ENCODE measurements at places on chromosomes 12 and 14.

- DNase-seq = no peak
Observed at GRCh38 chr14:23049011-23049410, 7.0 kb downstream of the PSMB11 start.

- DNase-seq = peak; percentile 52
Observed at GRCh38 chr14:55129428-55130195, 560 bp downstream of the LGALS3 start.

DNA sequence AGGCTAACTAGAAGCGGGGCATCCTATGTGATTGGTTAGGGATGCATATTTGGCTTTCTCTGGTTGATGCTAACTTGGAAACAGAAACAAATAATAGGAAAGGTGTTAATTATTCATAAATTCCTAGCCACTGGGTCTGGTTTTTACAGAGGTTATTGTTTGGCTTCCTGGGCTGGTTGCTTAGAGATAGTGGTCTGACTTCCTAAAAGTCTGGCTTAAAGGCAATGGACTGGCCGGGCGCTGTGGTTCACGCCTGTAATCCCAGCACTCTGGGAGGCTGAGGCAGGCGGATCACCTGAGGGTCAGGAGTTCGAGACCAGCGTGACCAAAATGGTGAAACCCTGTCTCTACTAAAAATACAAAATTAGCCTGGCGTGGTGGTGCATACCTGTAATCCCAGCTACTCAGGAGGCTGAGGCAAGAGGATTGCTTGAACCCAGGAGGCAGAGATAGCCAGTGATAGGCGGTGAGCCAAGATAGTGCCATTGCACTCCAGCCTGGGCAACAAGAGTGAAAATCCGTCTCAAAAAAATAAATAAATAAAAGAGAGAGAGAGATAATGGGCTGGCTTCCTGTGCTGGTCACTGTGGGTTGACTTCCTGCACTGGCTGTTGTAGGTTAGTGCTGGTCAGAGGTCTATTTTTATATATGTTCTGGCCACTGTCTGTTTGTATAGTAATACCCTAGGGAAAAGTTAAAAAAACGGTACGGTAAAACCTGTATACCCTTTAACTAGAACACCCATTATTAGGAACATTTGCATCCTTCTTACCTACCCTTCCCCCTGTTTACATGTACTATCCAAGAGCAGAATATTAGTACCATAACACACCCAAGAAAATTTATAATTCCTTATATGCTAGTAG lies 24.1 kb downstream of the OR6S1 start:
- DNase-seq = no peak

GRCh38 chr12:93099792-93100191 lies 170.7 kb upstream of the EEA1 start:
- DNase-seq = no peak

DNA sequence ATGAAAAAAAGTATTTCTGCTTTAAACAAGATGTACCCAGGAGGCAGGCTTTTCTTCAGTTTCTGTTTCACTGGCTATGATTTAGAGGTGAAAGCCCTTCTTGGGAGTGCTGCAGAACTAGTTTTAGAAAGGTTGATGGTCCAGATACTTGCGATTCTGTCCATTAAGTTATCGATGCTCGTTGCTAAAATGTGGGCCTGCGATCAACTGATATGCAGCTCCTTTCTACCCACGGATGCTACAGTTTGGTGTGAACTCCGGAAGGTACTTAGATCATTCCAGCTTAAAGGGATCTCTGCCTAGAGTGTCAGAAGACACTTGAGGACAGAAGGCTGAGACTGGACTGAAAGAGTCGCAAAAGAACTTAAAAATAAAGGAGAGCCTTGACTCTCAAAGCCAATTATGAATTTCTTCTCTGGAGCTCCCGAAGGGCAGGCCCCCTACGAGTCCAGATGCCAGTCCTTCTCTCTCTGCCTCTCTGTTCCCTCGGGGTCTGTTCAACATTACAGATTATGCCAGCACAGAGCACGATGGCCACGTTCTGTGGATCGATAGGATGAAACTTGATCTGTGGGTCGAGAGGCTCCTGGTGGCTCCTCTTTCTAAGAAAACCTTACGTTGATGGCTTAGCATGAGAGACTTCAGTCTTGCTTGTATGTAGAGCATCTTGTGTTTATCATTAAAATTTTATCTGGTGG lies 40.0 kb downstream of the FBXW8 start:
- DNase-seq = no peak

DNA sequence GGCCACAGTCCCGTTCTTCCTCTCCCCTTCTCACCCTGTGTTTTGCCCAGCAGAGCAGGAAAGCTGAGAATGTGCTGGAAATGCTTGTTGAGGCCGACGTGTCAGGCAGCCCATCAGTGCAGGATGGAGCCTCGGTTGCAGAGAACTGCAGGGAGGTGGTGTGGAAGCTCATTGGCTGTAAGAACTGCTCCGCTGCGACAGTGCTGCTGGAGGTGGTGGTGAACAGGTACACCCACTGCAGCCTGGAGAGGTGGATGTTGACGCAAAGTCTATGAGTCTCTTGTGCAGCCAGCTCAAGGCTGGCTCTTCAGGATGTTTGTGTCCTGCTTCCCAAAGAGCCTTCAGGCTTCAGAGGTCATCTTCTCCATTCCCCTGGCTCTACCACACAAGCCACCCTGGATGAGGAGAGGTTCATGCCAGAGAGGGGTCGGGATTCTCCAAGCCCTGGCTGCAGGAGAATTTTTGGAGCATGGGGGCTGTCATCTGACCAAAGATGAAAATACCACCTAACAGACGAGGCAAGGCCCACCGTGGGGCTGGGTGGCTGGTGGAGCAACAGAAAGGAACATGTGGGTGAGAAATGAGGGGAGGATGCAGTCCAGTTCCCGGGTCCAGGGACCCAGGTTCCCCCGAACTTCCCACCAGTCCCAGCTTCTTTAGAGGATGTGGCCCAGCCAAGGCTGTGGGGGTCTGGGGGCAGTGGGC lies 174.1 kb upstream of the PRMT8 start:
- DNase-seq = no peak

DNA sequence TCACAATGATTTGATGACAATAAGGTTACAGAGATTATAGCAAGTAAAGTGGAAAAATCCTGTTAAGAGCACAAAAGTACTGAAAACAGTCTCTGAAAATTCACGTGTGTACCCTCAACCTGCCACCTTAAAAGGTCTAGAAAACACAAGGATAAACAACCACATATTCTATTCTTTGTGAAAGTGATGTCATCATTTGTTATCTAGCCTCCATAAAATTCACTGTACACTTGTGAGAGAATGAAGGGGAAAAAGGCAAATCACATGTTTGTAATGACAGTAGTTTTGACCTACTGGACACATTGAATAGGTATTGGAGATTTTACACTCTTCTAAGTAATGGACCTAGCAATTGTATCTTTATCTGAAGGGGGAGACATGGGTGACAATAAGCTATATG lies 4.0 kb downstream of the PTGDR start:
- no peak for DNase-seq

- no peak for DNase-seq
Observed at GRCh38 chr14:54697001-54697400, 130.1 kb downstream of the SAMD4A start.

- no peak for DNase-seq
Observed at GRCh38 chr14:88181072-88181471, 142.0 kb downstream of the KCNK10 start.

GRCh38 chr14:103730490-103731035 lies 15.0 kb downstream of the ZFYVE21 start:
- no peak for DNase-seq

DNA sequence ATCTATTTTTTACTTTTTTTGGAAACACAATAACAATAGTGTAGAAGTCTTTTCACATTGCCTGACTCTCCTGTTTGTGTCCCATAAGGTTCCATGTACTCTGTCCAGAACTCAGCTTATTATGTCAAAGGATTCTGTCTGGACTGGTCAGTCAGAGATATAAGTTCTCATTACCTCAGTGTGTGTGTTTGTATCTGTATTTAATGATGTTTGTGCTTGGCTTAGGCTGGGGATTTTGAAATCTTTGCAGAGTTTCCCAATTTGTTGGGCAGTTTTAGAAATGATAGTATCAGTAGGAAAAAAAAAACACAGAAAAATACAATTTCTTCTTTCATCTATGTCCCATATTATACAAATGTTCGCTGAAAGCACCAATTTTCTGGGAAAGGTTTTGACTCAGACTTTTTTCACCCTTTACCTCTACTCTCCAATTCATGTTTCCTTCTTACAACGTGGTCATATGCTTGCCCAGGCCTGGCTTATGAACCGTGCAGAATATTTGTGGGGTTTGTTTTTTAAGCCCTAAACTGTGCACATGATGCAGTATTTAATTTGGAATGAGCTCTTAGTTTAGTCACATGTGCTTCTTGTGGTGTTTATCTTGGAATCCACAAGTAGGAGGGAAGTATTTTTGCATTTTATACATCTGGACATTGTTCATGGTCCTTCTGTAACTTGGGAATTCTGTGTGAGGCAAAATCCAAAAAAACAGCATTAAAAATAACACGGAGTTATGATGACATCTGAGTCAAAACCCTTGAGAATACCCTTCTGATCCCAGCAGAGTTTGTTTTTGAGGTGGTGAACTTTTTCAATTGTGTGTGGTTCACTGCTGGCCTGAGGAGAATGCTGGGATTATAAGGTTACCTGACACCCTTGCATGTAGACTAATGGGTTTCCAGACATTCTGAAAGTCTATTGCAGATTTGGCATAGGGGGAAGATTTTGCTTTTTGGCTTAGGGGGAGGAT lies 121.2 kb downstream of the RAD51B start:
- DNase-seq = no peak

GRCh38 chr12:1439687-1440086 lies 154.7 kb downstream of the FBXL14 start:
- DNase-seq = no peak

GRCh38 chr12:92362785-92363184 lies 217.1 kb upstream of the BTG1 start:
- no peak for DNase-seq

- peak; percentile 5 for DNase-seq
Observed at GRCh38 chr12:50597200-50598195, 92.7 kb downstream of the DIP2B start.

DNA sequence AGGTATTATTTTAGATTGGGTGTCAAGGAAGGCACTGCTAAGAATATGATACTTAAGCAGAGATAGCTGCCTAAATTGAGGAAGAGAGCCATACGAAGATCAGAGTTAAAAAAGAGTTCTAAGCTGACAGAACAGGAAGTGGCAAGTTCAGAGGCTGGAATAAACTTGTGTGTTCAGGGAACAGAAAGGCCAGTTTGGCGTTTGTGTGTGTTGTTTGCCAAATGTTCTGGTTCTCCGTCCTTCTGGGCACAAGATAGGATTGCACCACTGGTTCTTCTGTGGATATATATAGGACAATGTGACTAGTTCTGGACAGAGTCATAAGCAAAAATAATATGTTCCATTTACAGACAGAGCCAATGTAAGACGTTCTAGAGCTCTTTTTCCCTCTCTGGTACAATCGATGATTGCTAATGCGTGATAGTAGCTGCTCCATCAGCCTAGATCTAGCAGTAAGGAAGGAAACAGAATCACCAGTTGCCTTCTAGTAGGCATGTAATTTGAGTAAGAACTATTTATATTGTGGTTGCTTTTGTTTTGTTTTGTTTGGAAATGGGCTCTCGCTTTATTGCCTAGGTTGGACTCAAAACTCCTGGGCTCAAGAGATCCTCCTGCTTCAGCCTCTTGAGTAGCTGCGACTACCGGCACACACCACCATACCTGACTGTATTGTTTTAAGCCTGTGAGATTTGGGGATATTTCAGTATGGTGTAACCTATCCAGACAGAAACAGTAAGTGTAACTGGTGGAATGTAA lies 7.4 kb downstream of the BBS10 start:
- no peak for DNase-seq

DNA sequence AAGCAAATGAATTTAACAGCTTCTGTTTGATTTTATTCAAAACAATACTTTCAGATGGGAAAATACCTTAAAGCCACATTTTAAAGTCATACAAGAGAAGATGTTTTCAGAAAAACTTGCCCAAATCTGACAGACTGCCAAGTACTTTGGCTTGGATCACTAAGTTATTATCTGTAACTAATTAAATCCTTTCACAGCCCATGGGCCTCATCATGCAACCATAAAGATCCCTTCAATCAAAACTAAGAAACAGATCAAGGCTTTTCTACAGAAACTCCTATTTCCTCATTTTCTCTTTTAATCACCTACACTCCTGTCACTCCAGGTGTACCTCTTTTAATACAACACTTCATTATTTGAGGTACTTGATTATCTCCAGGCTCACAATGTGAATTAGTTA lies 28.1 kb downstream of the BLTP3B start:
- no peak for DNase-seq

DNA sequence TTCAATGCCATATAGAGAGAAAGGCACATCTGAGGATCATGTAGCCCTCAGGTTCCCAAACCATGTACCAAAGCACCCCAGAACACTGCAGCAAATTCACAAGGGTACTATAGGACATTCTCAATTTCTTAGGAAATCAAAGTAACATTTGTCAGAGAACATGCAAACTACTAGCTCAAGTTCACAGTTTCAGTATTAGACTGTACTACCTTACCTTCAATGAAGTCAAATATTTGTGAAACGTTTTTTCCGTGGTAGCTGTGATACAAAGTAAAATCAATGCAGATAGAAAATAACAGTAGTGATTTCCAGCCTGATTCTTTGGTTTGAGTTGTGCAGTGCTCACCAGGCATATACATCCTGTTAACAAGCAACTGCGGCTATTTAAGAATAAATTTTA lies 197.1 kb downstream of the MED13L start:
- no peak for DNase-seq

- peak; percentile 41 for DNase-seq
Observed at GRCh38 chr12:4197922-4198763, 75.4 kb upstream of the CCND2 start.

DNA sequence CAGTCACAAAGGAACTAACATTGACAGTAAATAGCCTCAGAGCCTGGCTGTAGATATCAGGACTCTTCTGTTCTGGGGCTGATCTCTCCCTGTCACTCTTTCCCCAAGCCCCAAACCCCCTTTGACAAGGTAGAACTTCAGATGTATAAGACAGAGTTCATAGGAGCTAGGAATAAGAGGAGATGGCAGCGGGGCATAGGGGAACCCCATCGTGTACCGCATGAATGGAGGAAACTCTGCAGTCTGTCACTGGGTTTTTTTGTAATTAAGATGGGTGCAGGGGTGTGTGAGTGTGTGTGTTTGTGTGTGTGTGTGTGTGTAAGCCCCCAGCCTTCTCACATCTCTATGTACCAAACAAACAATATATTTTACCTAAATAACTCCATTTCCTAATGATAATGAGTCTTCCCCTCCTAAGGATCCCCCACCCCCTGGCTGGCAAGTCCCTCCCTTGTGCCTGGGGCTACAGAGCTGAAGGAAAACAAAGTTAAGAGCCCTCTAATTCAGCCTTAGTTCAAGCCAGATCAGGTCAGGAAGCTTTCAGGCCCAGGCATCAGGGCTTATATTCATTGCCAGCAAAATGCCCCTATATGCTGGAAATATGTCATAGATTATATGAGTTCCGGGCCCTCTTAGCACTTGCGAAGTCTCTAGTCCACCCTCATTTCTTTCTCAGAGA lies 9.1 kb upstream of the HOXC4 start:
- no peak for DNase-seq

DNA sequence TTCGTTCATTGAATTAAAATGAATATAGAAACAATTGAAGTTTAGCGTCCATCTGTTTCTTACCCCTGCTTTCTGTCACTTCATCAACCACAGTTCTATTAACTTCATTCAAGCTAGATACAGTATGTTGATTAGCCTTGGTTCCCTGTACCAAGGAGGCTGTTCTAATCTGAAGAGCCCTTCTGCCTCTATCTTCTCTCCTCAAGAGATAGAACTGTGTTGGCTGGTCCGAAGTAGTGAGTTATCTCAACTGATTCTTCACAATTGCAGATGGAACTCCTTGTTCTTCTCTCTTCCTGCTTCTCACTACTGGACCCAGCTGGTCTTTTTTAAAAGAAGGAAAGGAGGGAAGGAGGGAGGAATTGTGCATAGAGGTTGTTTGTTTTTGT lies 82.1 kb upstream of the TRAF3 start:
- no peak for DNase-seq

- DNase-seq = no peak
Observed at GRCh38 chr12:28497889-28498411, 307.7 kb downstream of the CCDC91 start.
